ENCODE measurements at places on chromosomes 6 and 20. TPM values are rescaled to one million over a fixed set of nuclear protein-coding genes. Genes with fewer than 3 reads are reported as not detected.

Gene VSX1
- not detected for total RNA-seq

Gene RGS19
- total RNA-seq, result 26.4 TPM

DNA sequence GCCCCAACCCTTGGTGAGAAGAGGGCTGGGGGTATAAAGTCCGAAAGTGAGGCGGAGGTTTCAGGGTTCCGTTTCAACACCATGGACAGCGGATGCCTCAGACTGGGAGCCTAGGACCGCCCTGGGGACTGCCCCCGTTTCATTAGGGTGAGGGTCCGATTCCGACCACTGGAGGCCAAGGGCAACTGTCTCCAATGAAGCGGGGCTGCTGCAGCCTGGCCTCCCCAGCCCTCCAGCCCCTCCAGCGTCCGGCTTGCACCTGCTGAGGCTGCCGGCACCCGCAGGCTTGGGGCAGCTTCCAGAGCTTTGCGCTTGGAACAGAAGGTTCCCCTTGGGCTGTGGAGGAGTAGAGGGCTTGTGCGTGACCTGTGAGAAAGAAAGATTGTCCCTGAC lies 39.9 kb downstream of the YTHDF1 start:
- H3K4me3 ChIP-seq, result no peak overlapping the region
- no peak overlapping the region for H3K27ac ChIP-seq
- H3K27me3 ChIP-seq, result peaks cover 69% of the 10 kb centered on the region
- H3K4me1 ChIP-seq, result peaks cover 10% of the 10 kb centered on the region

DNA sequence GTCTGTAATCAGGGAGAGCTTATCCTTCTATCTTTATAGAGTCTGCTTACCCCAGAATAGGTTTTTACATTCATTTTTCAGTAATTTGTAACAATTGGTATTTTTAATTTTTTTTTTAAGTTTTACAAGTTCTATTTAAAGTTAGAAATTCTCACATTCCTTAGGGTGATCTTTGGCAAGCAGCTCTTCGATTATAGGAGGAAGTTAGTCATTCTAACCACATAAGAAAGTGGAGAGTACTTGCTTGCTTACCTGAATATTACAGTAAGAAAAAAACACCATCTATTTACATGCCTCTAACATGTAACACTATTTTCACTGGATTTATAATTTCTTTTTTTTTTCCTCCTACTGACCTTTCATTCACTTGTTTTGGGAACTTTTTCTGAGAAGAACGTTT lies 6.7 kb downstream of the TSHZ2 start:
- peaks cover 26% of the 10 kb centered on the region for H3K4me1 ChIP-seq
- H3K27me3 ChIP-seq, result peaks cover 41% of the 10 kb centered on the region
- H3K27ac ChIP-seq, result no peak overlapping the region
- DNase-seq, result no peak

DNA sequence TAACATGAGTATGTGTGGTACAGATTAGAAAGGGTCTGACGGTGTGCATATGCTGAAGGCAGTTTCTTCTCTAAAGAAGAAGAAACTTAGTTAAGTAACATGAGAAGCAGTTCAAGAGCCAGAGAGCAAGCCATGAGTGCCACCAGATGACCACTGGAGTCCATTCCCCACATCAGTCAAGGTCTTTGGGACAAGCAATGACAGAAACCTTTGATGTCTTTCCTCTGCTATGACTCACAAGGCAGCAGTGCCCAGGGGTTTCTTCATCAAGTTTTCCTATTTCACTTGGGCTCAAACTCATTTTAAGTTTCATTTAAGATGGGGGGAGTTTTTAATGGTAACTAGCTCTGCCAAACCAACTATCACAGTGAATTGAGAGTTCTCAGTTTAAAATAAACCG lies 303.8 kb upstream of the TBX18 start:
- no peaks in the 10 kb centered on the region for H3K36me3 ChIP-seq
- H3K27me3 ChIP-seq, result peaks cover 8% of the 10 kb centered on the region
- H3K4me3 ChIP-seq, result no peak overlapping the region

Data from activated naive CD8-positive, alpha-beta T cell treated with anti-CD3 and anti-CD28 coated beads for 36 hours (primary cell).